ENCODE measurements at places on chromosomes 13 and 19.

DNA sequence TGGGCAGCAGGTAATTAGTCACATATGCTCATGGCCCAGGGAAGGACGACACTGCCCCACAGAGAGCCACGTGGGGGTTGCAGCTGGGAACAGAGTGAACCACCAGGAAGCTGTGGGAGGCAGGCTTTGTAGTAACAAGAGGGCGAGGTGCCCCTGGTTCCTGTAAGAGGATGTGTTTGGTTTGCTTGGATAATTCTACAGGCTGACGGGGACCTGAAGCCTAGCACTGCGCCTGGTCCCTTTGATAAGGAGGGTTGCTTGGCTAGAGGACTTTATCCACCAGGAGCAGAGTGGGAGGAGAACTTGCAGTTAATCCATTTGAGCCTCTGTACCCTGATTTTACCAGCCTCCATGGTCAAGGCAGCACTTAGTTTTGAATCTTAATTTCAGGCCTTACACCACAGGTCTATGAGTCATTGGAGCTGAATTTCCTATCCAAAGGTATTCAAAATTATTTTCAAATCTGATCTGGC, 67.4 kb upstream of the CLDN10 start:
- DNase-seq = no peak

- DNase-seq = no peak
Measured at GRCh38 chr19:46762245-46762890, 16.1 kb upstream of the STRN4 start.

GRCh38 chr13:111278743-111279652, 41.4 kb upstream of the TEX29 start:
- no peak for DNase-seq

DNA sequence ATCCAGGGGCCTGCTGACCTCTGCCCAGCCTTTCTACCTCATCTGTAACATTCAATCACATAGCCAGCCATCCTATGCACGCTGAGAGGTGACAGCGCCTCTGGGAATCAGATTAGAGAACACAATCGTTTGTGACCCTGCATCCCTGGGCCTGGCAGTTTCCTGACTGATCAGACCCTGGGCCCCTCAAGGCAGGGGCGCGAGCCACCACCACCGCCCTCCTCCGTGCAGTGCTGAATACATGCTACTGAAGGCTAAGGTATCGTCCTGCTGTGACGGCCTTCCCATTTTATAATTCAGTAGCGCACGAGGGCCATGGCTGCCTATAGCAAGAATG, 1.3 kb downstream of the TMTC4 start:
- DNase-seq = no peak

- DNase-seq = no peak
Measured at GRCh38 chr13:65855242-65855805, 1374.8 kb downstream of the PCDH9 start.

- DNase-seq = no peak
Measured at GRCh38 chr19:30471441-30471840, 99.3 kb downstream of the ZNF536 start.

DNA sequence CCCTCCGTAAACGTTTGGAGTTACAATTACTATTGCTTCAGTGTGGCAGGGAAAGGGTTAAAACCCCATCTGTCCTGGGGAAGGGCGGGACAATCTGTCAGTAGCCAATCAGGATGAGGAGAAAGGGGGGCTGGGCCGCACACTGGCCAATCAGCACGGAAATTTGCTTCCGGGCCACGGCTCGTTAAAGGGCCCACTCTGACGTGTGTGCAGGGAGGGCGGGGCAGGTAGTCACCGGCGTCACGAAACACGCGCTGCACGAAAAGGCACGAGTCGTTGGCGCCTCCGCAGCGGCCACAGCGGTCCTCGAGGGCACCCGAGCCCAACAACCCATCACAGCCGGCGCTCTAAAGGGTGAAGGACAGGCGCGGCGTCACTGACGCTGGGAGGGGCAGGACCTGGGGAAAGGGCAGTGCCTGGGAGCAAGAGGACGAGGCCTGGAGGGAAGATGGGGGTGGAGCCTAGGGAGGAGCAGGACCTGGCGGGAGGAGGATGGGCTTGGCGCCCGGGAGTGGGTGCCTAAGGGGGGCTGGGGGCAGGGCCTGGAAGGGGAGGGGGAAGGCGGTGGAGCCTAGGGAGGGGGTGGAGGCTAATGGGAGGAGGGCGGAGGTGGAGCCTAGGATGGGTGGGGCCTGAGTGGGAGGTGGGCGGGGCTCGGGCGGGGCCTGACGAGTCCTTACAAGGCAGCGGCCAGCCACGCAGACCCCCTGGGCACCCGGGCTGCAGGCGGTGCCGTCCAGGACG, 4.9 kb downstream of the ADAMTSL5 start:
- peak; percentile 90 for DNase-seq

DNA sequence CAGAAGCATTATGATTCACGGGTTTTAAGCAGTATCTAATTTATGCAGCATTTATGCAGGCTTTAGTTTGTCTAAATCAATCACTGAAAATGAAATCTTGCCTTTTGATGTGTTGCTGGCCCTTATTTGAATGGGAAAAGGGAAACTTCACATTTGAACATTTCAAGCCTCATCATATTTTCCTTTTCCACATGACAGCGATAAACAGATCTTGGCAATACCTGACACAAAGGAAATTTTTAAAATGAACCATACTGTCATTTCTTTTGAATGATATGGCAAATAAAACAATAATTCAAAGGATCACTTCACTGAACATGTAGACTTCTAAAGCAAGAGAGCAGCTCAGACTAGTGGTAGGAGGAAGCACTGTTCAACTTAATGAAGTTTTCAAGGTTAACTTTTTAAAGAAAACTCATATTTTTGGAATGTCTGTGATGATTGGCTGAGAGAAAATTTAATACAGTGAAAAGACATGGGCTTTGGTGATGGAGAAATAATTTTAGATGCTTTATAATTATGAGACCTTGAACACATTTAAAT, 198.1 kb downstream of the OXGR1 start:
- no peak for DNase-seq

All from NCI-H1105 (cell line).